ENCODE measurements at places on chromosomes 12 and 14.

GRCh38 chr12:52063981-52064649 is 5.7 kb upstream of the ATG101 start:
- DNase-seq: no peak

- DNase-seq: no peak
Observed at GRCh38 chr14:75978249-75978731, 3.5 kb downstream of the TGFB3 start.

- DNase-seq: no peak
Observed at GRCh38 chr12:108306506-108306905, 32.6 kb downstream of the CMKLR1 start.

DNA sequence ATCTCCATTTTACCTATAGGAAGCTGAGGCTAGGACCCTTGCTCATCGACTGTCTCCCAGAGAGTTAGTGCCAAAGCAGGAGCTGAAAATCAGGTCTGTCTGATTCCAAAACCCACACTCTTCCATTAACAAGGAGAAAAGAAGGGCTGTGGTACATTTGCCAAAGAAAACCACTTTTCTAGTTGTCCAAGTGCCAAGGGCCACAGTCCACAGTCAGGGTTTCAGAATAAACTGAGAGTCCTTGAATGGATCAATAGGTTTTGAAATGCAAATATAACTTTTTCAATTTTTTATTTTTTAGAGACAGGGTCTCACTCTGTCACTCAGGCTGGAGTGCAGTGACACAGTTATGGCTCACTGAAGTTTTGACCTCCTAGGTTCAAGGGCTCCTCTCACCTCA is 55.4 kb upstream of the ZFP36L1 start:
- DNase-seq: no peak

DNA sequence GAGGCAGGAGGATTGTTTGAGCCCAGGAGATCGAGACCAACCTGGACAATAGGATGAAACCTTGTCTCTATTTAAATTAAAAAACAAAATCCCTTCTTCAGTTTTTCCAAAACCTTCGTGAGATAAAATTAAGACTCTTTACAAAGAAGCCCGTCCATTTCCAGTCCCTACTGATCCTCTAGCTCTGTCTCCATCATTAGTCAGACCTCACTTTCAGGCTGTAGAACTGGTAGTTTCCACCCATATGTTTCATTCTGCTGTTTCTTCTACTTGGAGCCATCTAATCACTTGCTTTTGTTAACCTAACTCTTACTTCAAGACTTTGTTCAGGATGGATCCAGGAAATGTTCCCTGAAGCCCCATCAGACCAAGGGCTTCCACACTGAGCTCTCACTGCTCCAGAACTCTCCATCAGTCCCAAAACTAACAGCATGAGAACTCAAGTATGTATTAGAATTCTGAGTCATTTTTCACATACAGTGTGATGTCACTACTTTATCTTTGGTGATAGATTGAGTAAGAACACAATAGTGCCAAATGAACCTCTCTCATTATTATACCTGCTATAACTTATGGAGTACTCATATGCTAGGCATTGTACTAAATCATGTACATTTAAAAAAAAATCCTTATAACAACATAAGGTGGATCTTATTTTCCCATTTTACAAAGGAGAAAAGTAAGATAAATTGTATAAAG is 90.8 kb downstream of the PRICKLE1 start:
- DNase-seq: no peak

DNA sequence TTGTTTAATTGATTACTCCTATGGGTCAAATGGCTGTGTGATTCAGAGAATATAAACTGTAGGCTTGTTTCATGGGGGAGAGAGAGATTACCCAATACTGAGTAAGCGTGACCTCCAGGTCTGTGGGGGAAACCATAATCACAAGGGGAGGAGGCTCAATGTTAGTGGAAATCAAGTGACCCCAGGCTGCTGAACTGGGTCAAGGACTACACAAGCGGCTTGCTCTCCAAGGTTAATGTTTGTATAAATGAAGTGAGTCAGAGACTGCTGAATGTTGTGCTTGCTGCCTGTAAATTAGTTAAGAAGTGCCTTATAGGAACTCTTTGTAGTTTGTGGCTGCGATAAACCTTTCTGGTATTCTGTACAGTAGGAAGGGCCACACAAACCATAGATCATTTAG is 479.7 kb downstream of the AACS start:
- DNase-seq: no peak

DNA sequence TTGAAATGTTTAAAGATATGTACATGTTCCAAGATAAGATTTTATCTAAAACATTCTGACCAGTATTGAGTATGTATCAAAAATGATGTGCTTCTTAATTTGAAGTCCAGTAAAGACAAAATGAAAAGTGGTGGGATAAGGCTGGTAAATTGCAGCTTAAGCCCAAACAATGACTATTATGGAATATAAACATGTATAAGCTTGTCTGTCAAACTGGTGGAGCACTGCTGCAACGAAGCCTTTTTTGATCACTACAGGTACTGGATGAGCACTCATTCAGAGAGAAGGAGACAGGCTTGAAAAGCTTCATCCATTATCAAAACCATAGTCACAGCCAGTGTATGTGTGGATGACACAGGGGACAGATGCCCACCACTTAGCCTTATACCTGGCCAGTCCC is 138.4 kb downstream of the ATP23 start:
- DNase-seq: no peak

- no peak for DNase-seq
Observed at GRCh38 chr14:81298911-81299310, 78.2 kb upstream of the GTF2A1 start.

GRCh38 chr12:123319826-123320225 is 44.8 kb downstream of the SBNO1 start:
- no peak for DNase-seq

DNA sequence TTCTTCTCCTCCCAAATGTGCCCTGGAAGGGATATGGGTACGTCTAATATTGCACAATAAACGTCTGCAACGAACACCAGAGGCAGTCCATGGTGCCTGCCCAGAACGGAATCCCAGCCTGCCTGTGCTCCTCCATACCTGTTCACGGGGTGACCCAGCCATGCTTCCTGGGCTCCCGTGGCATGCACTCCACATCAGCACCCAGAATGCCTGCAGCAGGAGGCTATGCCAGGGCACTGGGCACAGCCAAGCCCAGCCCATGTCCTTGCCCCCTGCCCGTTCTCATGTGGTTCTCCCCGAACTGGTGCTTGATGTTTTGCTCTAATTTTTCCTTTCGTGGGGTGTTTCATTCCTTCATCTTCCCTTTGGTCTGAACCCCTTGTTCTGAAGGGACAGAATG is 404.3 kb downstream of the BCL11B start:
- DNase-seq: no peak

DNA sequence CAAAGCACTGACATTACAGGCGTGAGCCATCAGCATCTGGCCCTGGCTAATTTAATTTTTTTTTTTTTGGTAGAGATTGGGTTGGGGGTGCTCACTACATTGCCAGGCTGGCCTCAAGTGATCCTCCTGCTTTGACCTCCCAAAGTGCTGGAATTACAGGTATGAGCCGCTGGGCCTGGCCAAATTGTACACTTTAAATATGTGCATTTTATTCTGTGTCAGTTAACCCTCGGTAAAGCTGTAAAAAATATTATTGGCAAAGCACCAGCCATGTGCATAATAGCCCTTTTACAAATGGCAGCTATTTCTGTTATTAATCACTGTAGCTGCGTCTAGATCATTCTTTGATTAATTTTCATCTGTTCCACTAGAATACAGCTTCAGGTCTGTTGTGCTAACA is 12.0 kb downstream of the TMEM119 start:
- DNase-seq: no peak

- DNase-seq: no peak
Observed at GRCh38 chr12:69868695-69869094, 43.7 kb downstream of the MYRFL start.

DNA sequence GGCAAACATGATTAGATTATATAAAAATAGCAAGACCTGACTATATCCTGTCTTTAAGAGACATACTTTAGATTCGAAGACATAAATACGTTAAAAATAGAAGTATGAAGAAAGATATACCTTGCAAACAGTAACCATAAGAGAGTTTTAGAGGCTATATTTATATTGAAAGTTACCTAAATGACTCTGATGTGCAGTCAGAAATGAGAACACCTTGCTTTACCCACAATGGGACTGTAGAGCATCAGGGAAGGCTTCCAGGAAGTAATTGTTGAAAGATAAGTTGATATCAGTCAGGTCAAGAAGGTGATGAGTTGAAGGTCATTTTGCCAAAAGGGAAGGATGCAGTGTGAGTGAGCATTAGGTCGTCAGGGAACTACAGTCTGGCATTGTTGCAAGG is 110.2 kb downstream of the NEDD1 start:
- DNase-seq: no peak

DNA sequence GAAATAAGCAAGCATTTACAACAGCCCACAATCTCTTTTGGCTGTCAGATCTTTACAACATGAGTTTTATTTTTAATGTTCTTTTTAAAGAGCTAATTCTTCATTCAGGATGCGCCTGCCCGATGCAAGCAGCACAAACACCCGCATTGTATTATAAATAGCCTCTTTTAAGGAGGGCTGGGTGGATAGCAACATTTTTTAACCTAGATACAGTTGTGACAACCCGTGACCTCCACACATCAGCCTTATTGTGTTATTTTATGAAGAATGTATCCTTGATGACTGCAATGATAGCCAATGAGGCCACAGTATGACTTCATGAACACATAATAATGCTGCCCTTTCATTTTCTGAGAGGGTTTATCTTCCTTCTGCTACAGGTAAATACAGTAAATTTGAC is 173.7 kb downstream of the FOXN3 start:
- no peak for DNase-seq

- DNase-seq: no peak
Observed at GRCh38 chr14:106455026-106455425, 928.6 kb downstream of the TMEM121 start.

DNA sequence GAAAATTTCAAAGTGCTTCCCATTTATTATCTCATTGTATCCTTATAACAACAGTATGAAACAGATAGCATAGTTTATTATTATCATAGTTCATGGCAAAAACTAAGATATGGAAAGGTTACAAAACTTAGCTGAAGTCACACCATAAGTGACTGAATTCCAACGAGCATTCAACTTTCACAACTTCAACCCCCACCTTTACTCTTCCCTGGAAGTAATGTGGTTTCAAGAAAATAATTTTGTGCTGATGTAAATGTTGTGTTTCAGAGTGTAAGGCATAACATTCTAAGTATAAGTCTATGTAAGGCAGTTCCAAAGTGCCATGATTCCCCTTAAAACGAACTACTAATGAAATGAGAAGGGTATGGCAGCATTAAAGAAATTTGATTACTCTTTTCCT is 454.5 kb downstream of the BCAT1 start:
- DNase-seq: no peak

- no peak for DNase-seq
Observed at GRCh38 chr12:1869145-1869544, 48.8 kb downstream of the LRTM2 start.

- no peak for DNase-seq
Observed at GRCh38 chr14:53093206-53093605, 59.9 kb downstream of the DDHD1 start.

DNA sequence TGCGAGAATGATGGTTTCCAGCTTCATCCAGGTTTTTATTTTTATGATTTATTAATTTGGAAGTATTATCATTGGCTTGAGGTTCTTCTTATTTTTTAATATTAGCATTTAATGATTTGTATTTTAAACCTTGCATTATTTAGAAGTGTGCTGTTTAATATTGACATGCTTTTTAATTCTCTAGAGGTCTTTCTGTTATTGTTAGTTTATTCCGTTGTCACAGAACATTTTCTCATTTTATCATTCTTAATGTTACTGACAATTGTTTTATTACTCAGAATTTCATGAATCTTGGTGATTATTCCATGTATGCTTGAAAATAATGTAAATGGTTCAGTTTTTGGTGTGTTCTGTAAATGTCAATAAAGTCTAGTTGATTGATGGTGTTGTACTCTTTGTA is 463.5 kb upstream of the NOVA1 start:
- DNase-seq: no peak

Data from suppressor macrophage treated with lipopolysaccharide for 4 hours (primary cell).